Suppressor macrophage treated with lipopolysaccharide for 4 hours (primary cell): ENCODE measurements at places on chromosomes 2 and 18.
A peak's percentile ranks its signal among the peaks of the same experiment; 100 is the strongest.

- DNase-seq, result no peak
Observed at GRCh38 chr2:23268467-23269263, 116.3 kb upstream of the KLHL29 start.

GRCh38 chr18:36212301-36213171 is 25.2 kb downstream of the MOCOS start:
- DNase-seq, result no peak

DNA sequence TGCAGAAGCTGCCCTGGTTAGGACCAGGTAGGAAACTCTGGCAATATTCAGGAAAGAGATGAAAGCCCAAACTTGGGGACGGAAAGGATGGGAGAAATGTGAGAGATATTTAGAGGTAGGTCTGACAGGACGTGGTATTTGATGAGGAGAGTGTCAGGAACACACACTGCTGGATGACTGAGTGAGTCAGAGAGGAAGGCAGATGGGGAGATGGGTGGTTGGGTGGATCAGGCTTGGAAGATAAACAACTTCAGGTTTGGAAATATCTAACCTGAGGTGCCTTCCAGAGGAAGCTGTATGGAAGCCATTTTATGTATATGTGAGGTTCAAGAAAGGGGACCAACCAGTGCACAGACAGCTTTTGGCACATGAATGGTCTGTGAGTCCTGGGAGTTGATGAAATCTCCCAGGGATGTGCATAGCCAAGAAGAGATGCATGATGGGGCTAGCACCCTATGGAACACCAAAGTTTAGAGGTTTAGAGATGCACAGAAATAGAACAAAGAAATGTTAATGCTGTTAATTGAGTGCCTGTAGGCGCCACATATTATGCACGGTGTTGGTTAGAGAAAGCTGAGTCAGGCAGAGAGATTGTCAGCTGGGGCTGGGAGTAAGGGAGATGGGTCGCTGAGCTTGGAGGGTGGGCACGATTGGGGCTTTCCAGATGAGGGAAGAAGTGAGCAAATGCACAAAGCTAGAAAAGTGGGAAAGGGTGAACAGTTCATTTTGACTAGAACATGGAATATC is 101.0 kb downstream of the VIT start:
- DNase-seq, result no peak

GRCh38 chr2:96161898-96162297 is 16.7 kb upstream of the DUSP2 start:
- DNase-seq, result no peak

GRCh38 chr2:2134037-2134436 is 197.0 kb downstream of the MYT1L start:
- no peak for DNase-seq

GRCh38 chr2:225764346-225764745 is 364.8 kb downstream of the NYAP2 start:
- DNase-seq, result no peak

DNA sequence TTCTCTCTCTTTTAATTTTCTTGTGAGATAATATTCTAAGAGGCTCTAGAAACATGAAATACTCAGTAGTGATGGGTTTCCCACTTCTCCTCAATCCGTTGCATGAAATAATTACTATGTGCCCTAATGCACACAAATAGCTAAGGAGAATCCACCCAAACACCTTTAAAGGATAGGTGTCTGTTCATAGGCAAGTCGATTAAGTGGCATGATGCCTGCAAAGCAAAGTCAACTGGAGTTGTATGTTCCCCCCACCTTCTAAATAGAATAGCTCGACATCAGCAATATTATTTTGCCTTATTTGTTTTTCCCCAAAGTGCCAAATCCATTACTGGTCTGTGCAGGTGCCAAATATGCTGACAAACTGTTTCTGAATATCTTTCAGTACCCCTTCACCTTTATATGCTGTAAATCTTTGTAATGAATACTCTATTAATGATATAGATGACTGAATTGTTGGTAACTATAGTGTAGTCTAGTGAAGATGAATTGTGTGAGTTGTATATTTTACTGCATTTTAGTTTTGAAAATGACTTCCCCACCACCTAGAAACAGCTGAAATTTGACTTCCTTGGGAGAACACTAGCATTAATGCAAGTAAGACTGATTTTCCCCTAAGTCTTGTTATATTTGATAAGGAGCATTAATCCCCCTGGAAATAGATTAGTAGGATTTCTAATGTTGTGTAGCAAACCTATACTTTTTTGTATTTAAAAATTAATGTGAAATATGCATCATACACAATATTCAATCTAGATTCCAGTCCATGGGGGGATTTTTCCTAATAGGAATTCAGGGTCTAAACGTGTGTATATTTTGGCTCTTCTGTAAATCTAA is 9.0 kb downstream of the TBR1 start:
- DNase-seq, result no peak

GRCh38 chr2:102109016-102109415 is 33.5 kb upstream of the IL1R1 start:
- DNase-seq, result no peak

DNA sequence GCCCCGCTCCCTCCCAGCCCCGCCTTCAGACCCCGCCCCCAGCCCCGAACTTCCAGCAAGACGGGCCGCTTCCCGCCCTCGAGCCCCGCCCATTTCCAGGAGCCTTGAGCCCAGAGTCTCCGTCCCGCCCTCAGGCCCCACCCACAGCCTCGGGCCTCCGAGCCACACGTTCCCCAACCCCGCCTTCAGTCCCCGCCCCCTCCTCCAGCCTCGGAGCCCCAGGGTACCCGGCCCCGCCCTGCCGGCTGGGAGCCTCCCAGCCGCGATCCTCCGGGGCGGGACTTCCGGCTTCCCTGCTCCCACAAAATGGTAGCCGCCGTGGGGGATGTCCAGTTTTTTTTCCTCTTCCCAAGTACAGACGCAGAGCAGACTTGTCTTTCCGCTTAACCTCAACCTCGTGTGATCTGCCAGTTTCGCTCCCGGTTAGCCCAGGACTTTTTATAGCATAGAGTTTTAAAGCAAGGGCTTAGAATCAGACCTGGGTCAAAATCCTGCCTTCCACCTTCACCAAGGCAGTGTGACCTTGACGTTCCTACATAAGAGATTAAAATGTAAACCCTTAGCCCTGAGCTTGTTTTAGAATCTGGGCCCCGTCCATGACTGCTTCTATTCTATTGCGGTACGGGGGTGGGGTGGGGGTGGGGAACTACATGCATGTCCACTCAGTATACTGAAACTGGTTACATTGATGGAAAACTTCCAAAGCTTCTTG is 435 bp upstream of the GPR155 start:
- peak; percentile 96 for DNase-seq

DNA sequence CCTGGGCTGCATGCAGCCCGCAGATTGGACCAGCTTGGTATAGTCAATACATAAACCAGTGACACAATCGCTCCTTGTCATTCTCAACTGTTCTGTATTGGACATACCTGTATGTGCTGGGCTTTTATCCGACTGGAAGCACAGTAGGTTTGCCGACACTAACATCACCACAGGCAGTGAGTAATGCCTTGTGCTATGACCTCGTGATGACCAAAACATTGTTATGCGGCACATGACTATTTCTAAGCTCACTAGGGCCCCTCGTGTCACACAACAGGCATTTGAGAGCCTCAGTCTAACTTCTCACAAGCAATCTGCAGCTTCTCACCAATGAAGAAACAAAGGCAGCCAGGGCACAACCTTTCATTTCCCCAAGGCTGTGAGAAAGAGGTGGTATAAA is 320.8 kb downstream of the AFF3 start:
- DNase-seq, result peak; percentile 43

- no peak for DNase-seq
Observed at GRCh38 chr2:9462886-9463697, 11.3 kb upstream of the IAH1 start.

DNA sequence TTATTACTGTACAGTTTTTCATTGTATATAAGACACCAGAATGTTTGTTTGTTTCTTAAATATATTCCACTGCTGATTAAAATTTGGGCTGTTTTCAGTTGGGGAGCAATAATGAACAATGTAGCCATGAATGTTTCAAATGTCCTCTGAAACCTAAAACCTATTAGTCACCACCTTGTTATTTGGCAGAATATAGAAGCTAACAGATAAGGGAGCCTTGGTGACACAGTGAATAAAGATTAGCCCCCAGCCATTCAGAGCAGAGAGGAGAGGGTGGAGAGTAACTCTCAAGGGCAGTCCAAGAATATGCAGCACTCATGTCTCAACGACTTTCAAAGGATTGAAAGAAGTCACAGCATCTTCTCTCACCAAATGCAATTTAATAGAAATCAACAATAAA is 43.1 kb upstream of the ATP8B1 start:
- DNase-seq, result no peak

- no peak for DNase-seq
Observed at GRCh38 chr2:177015356-177015923, 197.2 kb upstream of the HNRNPA3 start.

DNA sequence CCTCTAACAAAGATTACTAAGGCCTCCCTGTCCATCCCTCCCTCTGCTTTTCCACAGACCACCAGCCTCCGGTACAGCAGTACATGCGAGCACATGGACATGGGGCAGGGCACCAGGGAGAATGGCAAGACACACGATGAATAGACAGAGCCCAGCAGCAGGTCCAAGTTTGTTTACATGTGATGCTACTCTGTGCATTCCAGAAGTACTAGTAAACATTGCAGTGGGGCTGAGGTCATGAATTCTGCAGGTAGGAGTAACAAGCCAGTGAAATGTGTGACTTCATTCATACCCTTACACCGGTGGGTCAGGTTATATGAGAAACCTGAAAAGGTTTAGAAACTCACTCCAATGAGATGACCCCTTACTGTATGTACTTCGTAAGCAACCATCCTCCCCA is 205.7 kb downstream of the BCL11A start:
- no peak for DNase-seq

GRCh38 chr2:108956375-108956774 is 32.6 kb downstream of the EDAR start:
- no peak for DNase-seq
